Mesenchymal stem cell (in vitro differentiated cells and primary cell): ENCODE measurements at places on chromosomes 12 and 14.

DNA sequence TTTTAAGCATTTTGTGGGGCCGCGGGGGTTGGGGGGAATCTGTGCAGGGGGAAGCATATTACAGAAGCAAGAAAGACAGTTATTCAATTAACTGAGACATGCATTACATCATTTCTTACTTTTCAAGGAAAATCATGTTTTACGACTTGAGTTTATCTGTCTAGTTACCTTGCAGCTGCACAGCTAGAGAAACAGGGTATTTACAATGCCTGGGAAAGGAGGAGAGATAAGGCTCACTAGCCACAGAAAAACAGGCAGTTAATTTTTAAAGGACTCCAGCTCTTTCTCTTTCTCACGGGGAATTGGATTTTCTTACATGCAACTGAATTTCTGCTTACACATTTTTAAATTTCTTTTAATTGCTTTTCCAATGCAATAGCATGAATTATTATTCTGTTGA lies 22.2 kb downstream of the FCF1 start:
- no peak for DNase-seq

- peak; percentile 89 for DNase-seq
These were observed 238.4 kb upstream of the HMGA2 start for GRCh38 chr12:65585648-65586602.

GRCh38 chr12:56152756-56153677 lies 630 bp downstream of the MYL6B start:
- DNase-seq, result no peak

- no peak for DNase-seq
These were observed 29.7 kb downstream of the ATF7IP start for GRCh38 chr12:14395074-14395778.

DNA sequence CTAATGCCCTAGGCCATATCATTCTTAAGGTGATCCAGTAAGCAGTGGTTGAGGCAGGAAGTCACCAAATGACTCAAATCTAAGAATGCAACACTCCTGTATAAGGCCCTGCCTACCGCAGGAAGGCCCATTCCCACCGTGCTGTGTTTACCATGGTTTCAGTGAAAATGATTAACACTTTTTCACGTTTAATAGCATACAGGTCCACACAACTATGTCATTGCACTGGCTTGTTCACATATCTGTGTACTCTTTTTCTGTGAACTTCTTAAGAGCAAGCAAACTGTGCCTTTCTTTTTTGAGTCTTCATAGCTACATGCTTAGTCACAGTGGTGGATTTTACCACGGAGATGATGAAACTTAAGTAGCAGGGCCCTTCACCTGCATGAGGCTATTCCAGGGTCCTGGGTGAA lies 214.9 kb downstream of the CNTN1 start:
- DNase-seq, result peak; percentile 1

DNA sequence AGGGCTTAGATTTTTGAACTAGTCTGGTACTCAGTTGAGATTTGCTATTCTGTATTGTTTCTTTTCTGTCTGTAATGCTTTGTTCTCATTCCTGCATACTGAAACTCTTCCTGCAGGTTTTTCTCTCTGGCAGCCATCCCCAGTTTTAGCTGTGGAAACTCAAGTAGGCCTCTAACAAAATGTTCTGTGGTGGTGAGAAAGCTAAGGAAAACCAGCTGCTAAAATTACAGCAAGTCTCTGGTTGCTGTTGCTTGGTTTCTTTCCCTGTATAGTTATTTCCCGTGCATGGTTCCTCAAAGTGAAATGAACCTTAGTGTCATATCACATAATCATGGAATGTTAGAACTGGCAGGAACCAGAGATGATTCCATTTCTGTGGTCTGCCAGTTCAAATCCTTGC lies 442.5 kb downstream of the NRXN3 start:
- no peak for DNase-seq

DNA sequence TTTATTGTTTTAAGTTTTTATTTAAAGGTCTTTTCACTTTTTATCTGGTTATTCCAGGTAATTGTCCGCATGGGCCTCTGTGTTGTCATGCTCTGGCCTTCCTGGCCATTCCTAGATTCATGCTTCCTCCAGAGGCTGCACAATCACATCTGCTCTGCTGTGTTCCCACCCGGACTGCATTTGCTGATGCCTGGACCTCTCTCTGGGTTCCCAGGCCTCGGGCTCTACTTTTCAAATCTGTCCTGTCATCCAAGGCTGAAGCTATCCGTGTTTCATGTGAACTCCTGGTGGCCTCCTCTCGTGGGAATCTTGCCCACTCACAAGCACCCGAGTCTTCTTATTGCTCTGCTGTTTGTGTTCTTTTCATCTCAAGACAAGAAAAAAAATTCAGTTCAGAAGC lies 16.1 kb upstream of the VDR start:
- no peak for DNase-seq

GRCh38 chr12:14635776-14636175 lies 60.6 kb downstream of the GUCY2C start:
- no peak for DNase-seq

DNA sequence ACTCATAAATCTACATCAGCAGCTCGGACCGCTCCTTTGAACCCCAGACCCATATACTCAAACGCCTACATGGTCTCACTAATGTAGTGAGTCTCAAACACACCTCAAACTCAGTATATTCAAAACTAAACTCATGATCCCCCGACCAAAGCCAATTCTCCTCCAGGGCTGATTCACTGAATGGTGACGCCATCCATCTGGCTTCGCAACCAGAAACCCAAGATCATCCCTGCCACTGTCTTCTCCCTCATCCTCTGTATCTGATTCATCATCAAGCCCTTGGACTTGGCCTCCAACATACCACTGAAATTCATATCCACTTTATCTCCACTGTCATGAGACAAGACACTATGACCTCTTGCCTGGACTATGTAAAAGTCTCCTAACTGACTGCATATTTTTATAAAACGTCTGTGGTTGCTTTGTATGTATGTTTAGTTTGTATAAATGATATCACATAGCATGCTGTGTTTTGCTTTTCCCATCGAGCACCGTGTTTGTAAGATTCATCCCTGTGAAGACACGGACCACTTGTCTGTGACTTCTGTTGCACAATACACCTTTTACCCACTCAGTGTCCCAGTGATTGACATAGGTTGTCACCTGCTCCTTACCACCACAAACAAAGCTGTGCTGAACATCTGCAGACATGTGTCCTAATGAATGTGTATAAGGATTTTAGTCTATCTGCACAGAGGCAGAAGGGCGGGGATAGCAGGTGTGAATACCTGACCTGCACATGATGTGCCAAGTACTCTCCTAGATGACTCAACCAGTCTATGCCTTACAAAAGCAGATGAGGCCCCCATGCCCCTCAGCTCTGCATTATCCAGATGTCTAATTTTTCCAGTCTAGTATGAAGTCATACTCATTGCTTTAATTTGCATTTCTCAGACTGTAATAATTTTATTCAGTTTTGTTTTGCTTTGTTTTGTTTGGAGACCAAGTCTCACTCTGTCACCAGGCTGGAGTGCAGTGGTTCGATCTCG lies 76.9 kb downstream of the VWF start:
- DNase-seq, result peak; percentile 75

DNA sequence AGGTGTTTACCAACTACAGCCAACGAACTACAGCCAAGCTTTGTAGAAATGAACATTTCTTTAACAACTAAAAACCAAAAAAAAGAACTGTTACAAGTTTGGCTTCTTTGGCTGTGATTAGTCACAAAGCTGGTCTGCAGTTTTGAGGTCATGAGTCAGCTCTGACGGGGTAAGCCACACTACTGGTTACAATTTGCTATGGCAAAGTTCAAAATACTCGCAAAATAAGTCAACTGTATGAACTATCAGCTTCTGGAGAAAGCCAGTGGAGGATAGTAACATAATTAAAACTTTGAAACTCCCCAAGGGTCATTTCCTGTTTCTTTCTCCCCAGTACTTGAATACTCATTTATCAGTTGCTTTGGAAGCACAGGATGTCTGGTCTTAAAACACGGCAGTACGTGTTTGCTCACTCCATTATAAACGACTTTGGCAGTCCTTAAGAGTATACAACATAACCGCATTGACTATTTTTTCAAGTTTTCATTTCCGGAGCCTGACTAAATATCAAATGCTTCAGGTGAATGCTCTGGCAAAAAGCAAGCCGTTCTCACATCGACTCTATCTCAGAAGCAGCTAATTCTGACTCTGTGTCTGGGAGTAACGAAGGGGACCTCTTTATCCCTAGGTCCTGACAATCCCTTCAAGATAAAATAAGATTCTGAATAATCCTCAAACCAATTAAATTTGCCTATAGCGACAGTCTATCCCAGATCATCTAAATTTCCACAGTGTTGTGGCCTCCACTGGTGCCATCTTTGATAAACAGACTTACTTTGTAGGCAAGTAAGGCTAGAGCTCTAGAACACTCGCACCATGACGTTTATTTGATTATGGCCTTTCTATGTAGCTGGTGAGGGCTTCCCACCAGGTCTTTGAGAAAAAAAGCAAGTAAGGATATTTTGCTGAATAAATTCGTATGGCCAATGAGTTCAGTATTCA lies 10.6 kb downstream of the PHLDA1 start:
- DNase-seq, result peak; percentile 99

GRCh38 chr14:104080376-104081260 lies 4.9 kb upstream of the ASPG start:
- DNase-seq, result no peak

- DNase-seq, result no peak
These were observed 142.7 kb downstream of the RAD51B start for GRCh38 chr14:67962215-67962644.

GRCh38 chr14:65290830-65291229 lies 121.7 kb upstream of the FUT8 start:
- DNase-seq, result peak; percentile 77

- DNase-seq, result peak; percentile 57
These were observed 59.4 kb downstream of the TSPAN11 start for GRCh38 chr12:30985814-30986452.

GRCh38 chr12:49548481-49548821 lies 9.6 kb downstream of the KCNH3 start:
- DNase-seq, result no peak

GRCh38 chr12:101018540-101018939 lies 191.5 kb downstream of the SLC5A8 start:
- DNase-seq, result peak; percentile 72

- no peak for DNase-seq
These were observed 220.8 kb downstream of the BTG1 start for GRCh38 chr12:91924827-91925226.

DNA sequence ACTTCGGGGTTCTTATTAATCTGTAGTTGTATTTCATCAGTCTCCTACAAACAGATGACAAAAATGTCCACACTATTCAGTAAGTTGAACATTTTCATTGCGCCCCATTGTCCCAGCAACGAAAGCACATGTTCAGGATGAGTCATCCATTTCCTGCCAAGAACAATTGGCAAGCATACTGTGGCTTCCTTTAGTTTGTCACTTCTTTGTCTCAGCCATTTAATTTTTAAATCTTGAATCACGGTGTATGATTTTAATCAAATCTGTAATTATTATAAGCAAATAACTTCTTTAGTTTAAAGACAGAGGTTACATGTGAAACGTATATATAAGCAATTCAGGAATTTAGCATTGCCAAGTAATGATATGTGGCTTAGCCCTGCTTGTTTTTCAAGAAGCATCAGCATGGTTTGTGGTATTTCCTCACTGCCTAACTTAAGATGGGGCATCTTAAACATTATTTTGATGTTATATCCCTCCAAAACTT lies 211.3 kb upstream of the KRR1 start:
- DNase-seq, result peak; percentile 86

GRCh38 chr12:5945071-5946008 lies at the start of gene ANO2:
Gene ANO2, minus strand, starts transcription at chr12:5945259. Its CDS starts 42 bp downstream, at chr12:5945217.
- DNase-seq, result peak; percentile 15

DNA sequence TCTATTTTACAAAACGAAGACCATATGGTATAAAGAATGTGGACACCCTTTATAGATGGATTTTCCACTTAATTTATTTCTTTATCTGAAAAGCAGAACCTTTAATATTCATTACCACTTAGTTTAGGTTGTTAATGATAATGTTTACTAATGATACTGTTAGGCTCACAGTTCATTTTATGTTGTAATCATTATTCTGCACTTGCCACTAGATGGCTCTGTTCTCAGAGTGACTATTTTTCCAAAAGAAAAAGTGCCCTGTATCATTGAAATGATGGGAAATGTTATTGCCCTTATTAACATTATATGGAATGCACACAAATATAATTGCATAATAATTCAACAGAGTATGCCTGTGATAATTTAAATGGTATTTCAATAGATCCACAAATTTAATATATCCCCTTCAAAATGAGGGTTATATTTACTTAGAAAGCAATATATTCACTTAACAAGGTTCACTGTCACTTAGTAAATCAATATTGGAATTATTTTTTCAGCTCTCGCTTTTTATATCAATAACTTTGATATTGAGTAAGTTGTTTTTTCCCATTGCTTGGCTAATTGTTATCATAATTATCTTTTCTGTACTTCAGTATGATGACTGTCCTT lies 95.7 kb downstream of the PDE3A start:
- DNase-seq, result peak; percentile 32

DNA sequence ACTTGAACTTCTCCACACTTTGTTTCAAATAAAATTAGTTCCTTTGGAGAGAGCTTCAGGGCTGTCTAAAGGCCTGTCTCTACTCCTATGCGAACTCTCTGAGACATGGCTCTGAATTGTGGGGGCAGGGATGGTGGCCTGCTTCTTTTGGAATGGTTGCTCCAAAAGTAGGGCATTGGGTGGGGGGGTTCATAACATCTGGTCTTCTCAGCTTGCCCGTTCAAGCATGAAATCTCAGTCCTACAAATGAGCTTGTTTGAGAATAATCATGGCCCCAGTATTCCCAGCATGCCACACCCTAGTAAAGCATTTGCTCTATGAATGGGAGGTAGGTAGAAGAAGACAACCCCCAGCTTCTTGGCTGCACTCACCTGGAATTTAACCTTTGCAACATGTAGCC lies 6.7 kb downstream of the GPR135 start:
- DNase-seq, result no peak

DNA sequence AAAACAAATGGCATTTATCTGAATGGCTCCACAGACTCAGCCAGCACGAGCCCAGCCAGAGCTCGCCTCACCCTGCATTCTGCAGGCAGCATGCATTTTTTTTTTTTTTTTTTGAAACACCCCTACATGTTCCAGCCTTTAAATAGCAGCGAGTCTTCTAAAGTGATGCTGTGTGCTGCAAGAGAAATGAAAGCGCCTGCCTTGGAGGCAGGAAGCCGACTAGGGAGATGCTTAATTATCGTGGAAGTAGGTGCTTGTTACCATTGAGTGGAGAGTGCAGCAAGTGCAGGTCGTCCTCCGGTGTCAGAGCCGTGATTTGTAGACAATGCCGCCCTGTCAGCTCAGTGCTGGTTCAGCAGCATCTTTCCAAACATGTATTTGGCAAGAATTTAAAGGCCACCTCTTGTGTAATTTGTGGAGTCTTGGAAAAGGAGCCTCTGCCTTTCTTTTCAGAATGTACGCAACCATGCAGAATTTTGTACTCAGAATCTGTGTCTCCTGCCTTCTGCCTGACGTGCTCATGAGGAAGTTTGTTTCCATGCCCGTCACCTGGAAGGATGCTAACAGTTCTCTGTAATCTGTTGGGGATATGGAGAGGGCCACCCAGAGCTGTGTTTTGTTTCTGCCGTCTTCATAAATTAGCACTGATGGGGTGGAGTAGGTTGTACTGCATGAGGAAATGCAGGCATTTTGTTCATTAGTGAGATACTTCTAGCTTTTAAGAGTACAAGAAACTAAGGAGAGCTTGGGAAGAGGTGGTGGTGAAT lies 345.9 kb upstream of the RGS6 start:
- DNase-seq, result peak; percentile 40

GRCh38 chr12:107480836-107481608 lies 204.6 kb upstream of the PWP1 start:
- DNase-seq, result no peak

GRCh38 chr12:70628701-70629480 lies 8.3 kb downstream of the PTPRB start:
- DNase-seq, result no peak
